NCI-H2171 treated with DMSO at 0.1 percent for 48 hours (cell line): ENCODE measurements at places on chromosomes 1 and 21.

- peak; percentile 41 for DNase-seq
Measured at GRCh38 chr1:231421546-231421970, 529 bp downstream of the EGLN1 start.

DNA sequence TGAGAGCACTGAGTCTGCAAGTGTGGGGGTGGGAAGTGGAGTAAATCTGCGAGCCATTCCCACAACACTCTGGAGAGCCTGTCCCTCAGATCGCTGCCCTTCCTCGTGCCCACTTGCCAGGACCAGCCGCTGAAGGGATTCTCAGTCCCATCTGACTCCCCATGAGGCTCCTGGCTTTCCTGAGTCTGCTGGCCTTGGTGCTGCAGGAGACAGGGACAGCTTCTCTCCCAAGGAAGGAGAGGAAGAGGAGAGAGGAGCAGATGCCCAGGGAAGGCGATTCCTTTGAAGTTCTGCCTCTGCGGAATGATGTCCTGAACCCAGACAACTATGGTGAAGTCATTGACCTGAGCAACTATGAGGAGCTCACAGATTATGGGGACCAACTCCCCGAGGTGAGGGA, 1.9 kb downstream of the OPTC start:
- no peak for DNase-seq

DNA sequence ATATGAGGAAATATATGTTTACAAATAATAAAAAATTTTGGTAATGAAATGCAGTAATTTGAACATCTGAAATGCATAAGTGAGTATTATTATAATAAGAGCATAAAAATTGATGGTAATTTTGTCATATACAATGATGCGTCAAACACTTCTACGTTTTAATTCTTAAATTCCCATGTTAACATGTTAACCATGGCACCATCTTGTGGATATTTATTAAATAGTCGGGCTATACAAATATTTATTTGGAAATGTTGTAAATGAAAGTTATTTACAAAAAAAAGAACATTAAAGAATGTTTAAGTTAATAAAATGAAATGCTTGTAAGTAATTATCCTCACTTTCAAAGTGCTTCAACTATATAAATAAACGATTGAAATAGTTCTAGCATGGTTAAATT, 57.2 kb upstream of the C1orf185 start:
- no peak for DNase-seq

- DNase-seq: no peak
Measured at GRCh38 chr21:19368944-19369343, 965.4 kb upstream of the TMPRSS15 start.

DNA sequence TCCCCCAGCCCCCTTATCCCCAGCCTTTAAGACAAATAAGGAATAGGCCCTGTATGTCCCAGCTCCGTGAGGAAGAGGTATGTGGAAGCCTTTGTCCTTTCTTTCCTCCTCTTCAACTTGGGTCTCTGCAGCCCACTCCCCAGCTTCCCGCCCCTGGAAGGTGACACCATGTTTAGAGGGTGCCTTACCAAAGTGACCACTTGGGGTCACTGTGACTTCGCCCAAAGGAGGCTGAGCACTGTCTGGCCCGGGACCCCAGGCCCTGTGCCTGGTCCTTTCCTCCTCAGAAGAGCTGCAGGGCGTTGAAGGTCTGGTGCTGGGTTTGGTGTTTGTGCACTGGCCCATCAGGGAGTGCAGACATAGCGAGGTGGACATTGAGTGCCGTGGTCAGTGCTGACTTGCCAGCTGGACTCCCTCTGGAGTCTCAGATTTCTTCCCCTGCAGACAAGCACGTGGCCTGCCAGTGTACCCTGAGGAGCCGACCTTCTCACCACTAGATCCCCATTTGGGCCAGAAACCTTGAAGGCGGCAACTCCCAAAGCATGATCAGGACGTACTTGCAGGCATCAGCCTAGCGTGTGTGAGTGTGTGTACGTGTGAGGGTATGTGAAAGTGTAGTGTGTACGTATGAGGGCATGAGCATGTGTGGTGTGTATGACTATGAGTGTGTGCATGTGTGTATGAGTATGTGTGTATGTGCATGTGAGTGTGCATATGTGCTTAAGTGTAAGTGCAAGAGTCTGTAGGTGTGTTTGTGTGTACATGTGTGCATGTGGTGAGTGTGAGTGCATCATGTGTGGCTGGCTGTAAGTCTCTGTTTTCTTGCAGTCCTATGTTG, 181.4 kb upstream of the KIAA0040 start:
- peak; percentile 9 for DNase-seq

GRCh38 chr1:247913786-247914185, 6.3 kb upstream of the OR2T8 start:
- DNase-seq: no peak

- no peak for DNase-seq
Measured at GRCh38 chr1:189960769-189961168, 516.9 kb downstream of the BRINP3 start.
